Fibroblast of upper back skin (primary cell): ENCODE measurements at places on chromosomes 16 and 17.
A peak's percentile ranks its signal among the peaks of the same experiment; 100 is the strongest.

DNA sequence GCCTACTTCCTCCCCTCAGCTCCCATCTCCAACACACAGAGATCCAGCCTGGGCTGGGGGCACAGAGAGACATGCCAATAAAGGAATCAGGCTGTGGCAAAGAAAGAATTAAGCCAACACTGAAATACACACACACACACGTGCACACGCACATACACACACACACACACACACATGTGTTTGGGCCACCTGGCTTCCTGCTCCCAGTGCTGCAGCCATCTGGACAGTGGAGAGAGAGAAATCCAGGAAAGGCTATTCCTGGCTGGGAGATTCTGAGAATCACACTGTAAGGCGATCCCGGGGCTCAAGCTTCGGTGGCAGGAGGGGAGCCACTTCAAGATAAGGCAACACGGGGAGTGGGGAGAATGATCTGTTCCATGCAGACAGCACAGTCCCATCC lies 72.4 kb downstream of the NOG start:
- no peak for DNase-seq

GRCh38 chr17:69764146-69764545 lies 310.9 kb upstream of the KCNJ16 start:
- DNase-seq = no peak

DNA sequence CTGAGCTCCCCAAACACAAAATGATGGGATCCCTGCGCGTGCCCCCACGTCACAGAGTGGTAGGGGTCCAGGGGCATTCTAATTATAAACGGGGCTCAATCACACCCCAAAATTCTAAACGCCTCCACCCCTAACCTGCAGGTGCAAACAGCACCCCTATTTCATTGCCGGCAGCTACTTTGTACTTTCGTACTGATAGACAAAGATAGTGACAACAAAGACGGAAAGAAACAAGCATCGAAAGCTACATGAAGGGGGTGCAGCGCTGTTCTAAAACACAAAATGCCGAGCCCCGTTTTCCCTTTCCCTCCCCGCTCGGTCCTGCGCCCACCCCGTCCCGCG lies 13.9 kb downstream of the MIS12 start:
- DNase-seq = no peak

GRCh38 chr17:66670206-66670605 lies 164.7 kb upstream of the CACNG5 start:
- no peak for DNase-seq

GRCh38 chr17:58387834-58388233 lies 29.5 kb downstream of the RNF43 start:
- DNase-seq = no peak

DNA sequence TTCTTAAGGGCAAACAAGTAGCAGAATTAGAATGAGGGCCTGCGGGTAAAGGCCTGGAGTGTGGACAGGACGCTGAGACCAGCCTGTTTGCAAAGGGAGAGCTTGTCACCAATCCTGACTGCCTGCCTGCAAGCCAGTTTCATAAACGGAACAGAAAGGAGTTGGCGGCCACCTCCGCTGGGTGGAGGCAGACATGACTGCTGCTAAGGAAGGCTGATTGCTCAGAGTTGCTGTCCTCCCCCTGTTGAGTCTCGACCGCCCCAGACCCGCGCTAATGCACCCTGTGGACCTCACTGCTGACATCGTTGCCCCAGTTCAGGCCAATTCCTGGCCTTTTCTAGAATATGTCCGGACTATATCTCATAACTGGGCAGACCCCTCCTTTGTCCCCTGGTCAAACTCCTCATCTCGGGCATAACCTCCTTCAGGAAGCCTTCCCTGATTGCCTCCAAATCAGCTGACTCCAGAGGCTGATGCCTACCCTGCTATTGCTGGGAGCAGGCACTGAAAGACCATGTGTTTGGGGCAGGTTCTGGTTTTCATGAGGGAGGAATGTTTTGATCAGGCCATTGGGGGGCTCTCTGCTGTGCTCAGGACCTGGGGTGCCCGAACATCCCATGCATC lies 153.0 kb upstream of the CIBAR2 start:
- no peak for DNase-seq

DNA sequence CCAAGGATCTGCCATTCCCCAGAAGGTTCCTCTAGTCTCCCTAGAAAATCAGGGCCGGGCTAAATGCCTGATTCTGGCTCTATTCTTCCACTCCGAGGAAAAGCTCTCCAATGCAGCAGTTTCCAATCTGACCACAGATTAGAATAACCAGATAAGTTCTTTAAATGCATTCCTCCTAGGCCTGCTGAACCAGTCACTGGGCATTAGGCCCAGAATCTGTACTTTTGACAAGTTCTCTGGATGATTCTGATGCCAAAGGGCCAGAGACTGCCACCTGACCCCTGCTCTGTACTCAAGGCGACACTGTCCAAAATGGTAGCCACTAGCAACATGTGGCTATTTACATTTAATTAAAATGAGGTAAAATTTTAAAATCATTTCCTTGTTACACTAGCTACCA lies 22.3 kb downstream of the MAP3K14 start:
- DNase-seq = peak; percentile 87

- DNase-seq = no peak
Measured at GRCh38 chr17:65173976-65174683, 37.0 kb downstream of the RGS9 start.

DNA sequence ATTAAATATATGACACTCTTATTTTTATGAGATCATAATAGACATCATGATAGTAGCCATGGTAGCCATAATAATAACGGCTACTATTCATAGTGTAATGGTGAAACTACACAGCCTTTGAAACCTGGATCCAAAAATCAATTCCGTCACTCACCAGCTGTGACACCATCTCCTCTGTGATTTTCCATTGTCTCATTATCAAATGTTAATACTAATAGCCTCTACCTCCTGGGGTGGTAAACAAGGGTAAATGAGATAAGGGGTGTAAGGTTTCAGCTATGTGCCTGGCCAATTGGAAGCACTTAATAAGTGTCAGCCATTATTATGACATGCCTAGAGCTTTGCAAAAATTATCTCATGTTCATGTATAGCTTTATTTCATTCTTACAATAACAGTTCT lies 88.6 kb downstream of the CACNG3 start:
- DNase-seq = no peak

DNA sequence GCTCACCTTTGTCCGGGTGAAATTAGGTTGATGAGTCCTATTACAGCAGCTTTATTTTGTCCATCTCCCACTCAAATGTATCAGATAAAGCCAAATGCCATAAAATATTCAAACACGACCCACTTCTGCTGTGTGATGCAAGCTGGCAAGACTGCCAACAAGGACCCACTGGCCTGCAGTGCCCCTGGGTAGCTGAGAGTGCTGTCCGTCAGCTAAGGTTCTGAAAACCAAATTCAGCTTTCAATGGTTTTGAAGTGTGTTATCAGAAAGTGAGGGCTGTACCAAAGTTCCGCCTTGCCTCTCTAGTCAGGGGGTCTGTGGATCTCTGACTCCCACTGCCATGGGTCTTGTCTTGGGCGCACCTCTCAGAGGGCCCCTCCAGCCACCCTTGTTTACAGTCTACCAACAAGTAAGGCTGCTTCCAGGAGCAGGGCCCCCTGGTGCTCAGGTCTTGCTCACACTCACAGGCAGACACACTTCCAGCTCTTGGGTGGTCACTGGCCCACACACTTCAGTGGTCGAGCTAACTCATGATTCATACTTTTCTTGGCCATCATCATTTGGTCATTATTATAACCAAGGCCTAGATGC lies 10.5 kb upstream of the CCDC182 start:
- DNase-seq = no peak

- DNase-seq = no peak
Measured at GRCh38 chr16:49116873-49117272, 164.8 kb downstream of the CBLN1 start.

DNA sequence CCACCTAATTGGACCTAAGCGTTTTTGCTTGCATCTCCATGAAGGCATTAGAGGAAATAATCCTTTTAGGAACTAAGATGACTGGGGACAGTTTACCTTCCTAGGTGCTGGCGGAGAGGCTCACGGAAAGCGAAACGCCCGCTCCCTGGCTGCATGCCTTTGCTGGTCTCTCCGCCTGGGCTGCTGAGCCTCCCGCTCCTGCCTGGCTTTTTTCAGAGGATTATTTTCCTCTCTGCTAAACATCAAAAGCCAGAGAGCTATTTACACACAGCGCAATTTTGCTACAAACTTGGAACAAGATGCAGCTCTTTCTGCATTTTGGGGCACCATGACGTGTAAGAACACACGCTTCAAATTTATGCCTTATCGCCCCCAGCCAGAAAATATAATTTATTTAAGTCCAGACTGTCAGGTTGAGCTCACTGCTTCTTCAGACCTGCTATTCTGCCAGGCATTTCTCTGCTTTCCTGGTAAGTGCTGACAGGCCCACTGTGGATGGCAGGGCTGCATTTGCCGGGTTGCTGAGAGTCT lies 124.4 kb downstream of the SPACA3 start:
- no peak for DNase-seq

DNA sequence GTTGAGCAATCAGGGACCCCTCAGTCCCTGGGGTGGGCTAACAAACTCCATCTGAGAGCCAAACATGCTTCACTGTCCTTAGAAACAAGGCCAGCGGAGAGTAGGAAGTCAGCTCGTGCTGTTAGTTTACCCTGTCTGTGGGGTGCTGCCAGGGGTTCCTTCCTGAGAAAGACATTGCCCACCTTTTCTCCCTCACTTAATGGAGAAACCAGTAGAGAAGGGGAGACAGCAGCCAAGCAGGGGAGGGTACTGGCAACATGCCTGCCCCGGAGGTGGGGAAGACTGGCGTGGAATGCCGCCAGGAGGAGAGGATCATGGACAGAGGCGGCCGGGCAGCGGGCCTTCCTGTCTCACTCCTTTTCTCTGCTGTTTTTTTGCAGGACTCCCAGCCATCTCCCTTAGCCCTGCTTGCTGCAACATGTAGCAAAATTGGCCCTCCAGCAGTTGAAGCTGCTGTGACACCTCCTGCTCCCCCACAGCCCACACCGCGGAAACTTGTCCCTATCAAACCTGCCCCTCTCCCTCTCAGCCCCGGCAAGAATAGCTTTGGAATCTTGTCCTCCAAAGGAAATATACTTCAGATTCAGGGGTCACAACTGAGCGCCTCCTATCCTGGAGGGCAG lies 19.9 kb downstream of the SP2 start:
- no peak for DNase-seq

GRCh38 chr17:28041844-28042656 lies 427 bp upstream of the NLK start:
- no peak for DNase-seq

DNA sequence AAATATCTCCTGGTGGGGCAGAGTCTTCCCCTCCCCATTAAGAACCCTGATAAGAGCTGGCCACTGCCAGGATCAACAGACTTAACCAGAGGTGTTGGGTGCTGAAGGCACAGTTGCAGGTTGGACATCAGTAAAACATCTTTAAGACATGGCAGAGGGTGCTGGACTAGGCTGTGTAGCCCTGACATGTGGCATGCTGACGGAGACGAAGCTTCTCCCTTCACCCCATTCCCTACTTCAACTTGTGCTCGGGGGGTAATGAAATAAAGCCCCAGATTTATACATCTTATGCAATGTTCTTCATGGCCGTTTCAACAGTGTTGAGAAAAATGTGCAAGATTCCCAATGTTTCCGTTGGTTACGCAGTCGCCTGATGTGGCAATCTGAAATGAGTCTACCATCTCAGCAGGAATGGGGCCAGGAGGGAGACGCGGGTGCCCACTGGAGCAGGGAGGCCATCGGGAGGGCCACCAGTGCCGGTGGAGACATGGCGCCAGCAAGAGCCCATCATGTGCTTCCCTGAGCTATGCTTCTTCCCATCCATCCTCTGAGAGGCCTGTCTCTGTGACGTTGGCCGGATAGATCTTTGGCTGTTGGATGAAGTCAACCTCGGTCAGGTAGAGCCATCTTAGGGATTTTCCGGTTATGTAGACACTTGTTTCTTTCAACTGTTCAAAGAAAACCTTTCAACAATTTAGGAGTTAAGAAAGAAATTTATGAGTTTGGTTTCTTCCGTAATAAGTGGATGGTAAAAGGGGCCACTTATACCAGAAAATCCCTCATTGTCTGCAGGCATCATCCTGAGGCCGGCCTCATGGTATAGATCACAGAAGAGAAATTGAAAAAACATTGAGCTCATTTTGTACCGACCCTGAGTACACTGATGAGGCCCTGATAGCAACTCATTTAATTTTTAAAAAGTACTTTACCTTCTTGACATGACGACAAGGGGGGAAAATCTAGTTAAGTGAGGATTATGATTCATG lies 6.4 kb downstream of the IRF8 start:
- DNase-seq = no peak

DNA sequence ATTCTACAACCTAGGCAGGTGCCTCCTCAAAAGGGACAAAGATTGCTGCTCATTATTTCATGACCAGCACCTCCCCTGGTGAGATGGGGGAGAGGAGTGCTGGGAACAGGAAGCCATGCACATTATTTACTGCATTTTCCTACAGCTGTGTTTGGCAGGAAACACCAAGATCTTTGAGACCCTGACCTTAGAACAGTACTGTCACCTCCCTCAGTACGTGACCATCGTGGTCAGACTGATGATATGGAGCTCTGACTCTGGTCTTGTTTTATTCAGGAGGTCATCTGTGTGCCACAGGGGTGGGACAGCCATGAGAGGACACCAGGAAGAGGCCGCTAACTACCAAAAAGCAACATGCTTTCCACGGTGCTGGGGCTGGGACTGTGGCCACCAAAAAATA lies 37.4 kb downstream of the USP22 start:
- no peak for DNase-seq

DNA sequence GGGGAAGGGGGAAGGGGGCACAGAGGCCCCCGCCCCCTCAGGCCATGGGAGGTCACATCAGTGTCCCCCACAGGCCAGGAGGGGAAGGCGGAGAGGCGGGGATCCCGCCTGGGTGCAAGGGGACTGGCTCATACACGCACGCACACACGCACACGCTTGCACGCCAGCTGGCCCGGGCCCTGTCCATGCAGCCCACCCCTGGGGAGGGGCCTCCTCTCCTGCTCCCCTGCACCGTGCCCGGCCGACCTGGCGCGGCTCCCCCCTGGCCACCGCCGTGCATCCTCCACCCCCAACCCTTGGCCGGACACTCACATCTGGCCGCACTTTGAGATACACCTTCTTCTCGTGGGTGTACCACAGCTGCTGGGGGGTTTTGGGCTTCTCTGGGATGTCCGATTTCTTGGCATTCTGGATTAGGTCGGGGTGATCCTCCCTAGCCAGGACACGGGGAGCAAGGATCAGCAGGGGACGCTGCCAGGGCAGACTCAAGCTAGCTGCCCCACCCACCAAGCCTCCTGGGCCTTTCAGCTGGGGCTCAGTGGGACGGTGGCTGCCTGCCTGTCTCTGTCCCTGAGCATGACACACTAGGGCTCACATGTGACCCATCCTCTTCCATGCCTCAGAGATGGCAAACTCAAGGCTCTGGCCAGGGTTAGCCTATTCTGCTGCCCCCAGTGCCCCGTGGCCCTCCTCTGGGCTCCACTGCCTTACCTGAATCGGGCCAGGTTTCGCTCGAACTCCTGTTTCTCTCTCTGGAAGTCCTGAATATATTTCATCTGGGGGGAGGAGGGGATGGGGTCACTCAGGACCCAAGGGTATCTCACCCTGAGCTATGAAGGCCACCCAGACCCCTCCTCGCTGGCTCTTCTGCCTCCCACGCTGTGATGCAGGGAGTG lies 6.7 kb downstream of the UBTF start:
- no peak for DNase-seq
